ENCODE measurements at places on chromosomes 1 and 21.

DNA sequence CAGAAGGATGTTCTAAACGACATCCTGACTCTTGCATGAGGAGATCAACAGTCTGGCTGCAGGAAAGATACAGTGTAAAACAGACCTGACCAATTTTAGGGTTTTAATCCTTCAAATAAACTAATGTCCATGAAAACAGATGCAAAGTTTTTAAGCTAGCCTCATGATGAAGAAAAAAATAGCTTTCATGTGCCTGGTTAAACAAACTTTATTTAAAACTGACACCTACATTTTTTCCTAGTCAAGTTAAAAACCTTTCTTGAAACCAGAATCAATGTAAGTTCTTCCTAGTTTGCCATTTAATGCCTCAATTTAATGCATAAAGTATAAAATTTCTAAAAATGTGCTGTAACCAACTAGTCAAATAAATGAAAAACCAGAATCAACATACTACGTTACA is 2.9 kb downstream of the WDR26 start:
- DNase-seq, result no peak

GRCh38 chr1:173248247-173248940 is 41.3 kb upstream of the TNFSF4 start:
- DNase-seq, result no peak

GRCh38 chr1:227901906-227902640 is 45.7 kb downstream of the WNT9A start:
- DNase-seq, result no peak

DNA sequence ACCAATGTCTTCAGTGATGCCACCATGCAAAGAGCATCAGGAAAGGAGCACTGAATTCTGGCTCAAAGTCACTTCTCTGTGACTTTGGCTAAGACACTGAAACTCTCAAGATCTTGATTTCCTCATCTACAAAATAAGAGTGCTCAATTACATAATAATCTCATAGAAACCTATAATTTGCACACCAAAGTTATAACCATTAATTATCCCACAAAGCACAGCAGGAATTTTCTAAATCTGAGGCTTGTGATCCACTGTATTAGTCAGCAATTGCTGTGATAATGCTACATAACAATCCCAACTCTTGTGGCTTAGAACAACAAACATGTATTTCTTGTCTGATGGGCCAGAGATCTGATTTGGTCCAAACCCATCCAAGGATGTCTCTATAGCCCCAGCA is 108.7 kb downstream of the PSMG1 start:
- no peak for DNase-seq

GRCh38 chr21:34342476-34342875 is 21.3 kb upstream of the KCNE2 start:
- DNase-seq, result no peak

GRCh38 chr1:230128569-230129285 is 61.7 kb downstream of the GALNT2 start:
- DNase-seq, result no peak

DNA sequence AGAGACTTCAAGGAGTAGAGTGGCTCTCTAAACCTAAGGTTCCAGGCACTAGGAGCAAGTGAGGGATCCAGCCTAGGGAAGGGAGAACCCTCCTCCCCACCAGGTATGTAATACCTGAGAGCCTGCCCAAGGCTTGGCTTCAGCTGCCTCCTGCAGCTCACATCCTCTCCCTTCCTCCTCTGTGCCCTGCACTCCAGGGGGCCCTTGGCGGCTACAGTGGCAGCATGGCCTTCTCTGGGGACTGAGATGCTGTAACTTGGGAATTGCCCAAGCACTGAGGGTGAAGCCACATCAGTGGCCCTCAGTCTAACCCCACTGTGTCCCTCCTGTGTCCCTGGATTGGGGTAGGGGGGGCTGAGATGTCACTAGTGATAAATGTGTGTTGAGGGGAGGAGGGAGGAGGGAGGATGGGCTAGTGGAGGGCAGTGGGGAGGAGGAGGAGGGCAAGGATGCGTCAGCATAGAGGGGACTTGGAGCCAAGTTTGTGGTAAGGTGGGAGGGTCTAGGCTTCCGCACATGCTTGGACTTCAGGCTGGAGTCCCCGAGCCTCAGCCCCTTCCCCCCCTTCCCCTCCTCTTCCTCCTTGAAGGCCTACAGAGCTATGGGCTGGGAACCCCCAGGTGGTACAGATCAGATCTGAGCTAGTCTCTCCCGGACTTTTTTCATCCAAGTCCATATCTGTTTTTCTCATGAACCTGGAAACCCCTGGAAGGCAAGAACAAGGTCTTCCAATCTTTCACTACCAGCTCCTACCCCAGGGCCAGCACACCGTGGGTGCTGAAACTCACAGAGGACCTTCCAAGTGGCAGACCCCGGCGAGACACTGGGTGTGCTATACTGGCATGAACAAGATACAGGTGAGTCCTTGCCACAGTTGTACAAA is 17.5 kb downstream of the COL9A2 start:
- no peak for DNase-seq

DNA sequence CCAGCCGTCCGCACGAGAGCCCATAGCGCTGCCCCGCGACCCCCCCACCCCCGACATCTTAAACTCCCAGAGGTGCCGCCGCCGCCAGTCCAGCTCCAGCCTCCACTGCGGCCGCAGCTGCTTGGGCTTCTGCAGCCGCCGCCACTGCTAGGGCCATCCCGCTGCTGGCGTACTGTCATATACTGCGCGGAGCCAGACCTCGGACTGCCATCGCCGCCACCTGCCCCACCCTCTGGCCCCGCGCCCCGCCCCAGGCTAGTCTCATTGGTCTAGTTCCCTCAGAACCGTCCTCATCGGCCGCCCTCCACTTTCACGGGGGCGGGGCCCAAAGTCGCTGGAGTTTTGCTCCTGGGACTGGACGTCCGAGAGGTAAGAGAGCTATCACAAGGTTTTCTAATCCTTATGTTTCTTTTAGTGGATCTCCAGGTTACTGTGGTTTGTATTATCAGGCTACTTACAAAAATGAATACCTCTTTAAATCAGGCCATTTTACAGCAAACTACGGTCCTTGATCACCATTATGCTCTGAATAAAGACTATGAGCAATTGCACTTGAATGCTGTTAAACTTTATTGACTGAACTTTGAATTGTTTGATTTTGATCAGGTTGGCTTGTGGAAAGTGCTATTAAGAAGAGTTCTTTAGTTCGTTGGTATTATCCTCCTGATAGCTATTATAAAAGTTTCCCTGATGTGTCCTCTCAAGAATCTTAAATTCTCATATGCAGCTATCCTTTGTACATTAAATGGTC is 2.8 kb upstream of the CD1D start:
- no peak for DNase-seq

DNA sequence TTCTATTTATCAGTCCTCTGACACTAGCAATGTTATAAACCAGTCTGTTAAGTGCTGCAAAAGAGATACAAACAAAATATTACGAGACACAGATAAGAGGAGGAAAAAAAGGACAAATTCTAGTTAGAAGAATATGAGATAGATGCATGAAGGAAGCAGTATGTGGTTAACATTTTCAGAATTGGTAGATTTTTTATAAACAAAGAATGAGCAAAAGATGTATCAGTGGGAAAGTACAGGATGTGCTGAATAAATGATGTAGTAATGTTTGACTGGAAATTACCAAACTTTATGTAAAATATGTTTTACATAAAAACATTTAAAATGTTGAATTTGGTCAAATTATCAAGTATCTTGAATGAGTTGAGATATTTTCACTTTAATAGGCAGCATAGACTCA is 574.2 kb downstream of the NUF2 start:
- DNase-seq, result no peak

GRCh38 chr1:206551986-206552326 is 44.6 kb downstream of the RASSF5 start:
- DNase-seq, result no peak

- DNase-seq, result no peak
Observed at GRCh38 chr1:221109930-221110329, 230.7 kb downstream of the HLX start.

DNA sequence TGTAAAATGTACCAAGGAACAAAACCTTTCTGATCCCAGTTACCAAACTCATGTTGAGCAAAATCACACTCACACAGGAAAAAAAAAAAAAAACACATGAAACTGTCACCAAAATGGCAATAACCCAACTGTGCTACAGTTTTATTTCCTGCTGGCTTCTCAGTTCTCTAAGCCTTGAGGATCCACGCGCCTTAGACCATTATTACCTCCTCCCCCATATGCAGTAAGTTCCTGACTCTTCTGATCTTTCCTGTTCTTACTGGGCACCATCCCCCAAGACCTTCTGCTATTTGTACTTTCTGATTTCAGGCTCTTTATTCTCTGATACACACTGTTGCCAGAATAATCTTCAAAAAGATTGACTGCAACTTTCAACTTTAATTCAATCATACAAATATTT is 79.6 kb downstream of the SLC45A1 start:
- peak; percentile 86 for DNase-seq

- no peak for DNase-seq
Observed at GRCh38 chr1:231463541-231463940, 41.5 kb upstream of the EGLN1 start.

GRCh38 chr1:247111700-247112478 is 7.7 kb upstream of the ZNF669 start:
- DNase-seq, result no peak

DNA sequence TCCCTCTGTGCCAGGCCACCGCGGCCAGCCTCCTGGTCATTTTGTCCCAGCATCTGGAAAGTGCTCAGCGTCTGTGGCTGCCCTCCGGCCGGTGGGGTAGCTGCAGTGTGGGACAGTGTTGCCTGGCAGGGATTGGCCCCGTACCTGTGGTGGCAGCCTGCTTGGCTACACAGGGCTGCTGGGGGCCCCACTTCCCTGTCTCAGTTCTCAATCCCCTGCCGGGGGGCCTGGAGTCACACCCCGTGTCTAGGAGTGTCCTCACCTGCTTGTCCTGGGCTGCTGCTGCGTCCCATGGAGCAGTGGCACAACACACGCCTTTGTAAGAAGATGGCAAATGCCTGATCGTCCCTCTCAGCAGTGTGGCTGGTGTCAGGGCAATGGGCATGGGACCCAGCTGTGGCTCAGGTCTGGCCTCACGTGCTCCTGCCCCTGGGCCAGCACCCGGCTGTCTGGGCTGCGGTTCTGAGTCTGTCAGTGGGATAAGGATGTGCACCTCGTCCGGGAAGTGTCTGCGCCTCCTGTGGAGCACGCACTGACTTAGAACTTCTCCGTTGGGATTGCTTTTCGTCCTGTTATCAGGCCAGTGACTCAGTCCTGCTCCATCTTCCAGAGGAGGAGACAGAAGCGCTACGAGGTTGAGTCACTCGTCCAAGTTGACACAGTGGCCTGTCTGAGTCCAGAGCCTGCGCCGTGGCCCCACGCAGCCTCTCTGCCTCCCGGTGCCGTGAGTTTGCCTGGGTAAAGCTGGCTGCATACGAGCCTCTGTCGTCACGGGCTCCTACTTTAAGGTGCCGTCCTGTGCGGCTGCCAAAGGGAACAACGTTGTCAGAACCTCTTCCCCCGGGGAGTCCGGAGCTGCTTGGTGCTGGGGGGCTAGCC is 41.0 kb downstream of the CRYAA start:
- DNase-seq, result no peak

Measured in GM12865 (cell line).